Activated B cell treated with CpG ODN at 0.5 μM for 24 hours (primary cell): ENCODE measurements at places on chromosomes 11 and 22. TPM values are rescaled to one million over a fixed set of nuclear protein-coding genes. Genes with fewer than 3 reads are reported as not detected.

HDAC10 gene
- total RNA-seq: 65.0 and 68.2 TPM in 2 replicates

GRCh38 chr11:31558001-31558400 lies 48.4 kb downstream of the ELP4 start:
- DNase-seq: no peak

GRCh38 chr22:24601217-24602104 lies 1.5 kb upstream of the GGT1 start:
- no peak for DNase-seq

GRCh38 chr11:85750646-85751045 lies 60.3 kb downstream of the SYTL2 start:
- no peak for DNase-seq

DNA sequence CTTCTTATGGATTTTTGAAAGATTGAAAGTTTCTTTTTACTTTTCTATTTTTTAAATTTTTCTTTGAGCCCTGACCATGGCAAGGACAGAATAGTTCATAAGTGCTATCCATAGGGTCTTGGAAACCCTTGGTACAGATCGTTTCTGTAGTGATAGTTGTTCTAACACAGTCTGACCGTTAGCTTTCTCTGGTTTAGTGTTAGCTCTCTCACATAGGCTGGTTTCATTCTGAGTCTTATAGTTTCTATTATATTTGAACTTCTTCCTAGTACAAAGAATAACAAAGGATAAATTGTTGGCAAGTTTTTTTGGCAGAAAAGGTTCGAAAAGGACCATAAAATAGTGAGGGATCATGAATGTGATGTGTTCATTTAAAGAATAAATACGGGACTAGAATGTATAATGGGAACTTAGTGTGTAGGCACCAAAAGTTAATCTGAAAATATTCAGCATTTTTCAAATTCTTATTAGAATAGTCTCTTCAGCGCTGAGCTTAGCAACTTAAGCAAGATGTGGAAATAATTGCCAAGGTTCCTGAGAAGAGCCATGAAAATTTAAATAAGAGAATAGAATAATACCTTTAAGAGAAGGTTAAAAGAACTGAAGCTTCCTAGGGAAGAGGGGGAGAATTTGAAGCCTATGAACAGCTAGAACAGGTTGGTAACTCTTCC lies 24.1 kb downstream of the FDX1 start:
- DNase-seq: no peak

DNA sequence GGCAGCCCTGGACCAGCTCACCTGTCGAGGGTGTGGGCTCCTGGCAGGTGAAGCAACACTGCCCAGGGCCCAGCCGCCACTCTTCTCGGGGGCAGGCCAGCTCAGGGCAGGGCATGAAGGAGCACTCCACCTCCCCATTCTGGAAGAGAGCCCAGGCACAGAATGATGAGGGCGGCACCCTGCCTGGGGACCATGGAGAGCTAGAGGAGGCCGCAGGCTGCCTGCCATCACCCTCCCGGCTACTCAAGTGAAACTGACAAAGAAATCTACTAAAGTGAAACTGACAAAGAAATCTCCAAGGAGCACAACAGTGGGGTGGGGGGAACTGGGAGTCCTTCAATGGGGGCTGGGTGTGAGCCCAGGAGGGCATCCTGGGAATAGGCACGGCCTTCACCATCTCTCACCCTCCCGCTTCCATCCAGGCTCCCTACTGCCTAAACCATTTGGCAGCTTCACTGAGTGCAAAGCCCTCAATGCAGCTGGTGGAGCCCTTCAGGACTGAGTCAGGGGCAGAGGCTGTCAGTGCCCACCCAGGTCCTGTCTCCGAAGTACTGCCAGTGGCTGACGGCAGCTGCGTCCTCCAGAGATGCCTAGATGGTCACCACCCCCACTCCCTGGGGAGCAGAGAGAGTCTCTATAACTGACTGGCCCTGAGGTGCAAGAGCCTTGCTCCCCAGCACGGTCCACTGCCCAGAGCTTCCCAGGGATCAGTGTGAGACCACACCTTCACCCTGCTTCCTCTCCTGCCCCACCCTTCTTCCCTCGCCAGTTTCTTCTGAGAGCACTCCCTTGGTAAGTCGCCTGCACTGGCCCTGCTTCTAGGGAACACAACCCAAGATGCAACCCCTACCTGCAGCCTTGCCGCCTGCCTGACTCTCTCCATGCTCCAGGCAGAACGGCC lies 21.7 kb downstream of the VWCE start:
- no peak for DNase-seq

GRCh38 chr22:49300951-49301397 lies 526.7 kb downstream of the BRD1 start:
- DNase-seq: no peak

- no peak for DNase-seq
These were observed 8.5 kb downstream of the BIK start for GRCh38 chr22:43118953-43119458.

DNA sequence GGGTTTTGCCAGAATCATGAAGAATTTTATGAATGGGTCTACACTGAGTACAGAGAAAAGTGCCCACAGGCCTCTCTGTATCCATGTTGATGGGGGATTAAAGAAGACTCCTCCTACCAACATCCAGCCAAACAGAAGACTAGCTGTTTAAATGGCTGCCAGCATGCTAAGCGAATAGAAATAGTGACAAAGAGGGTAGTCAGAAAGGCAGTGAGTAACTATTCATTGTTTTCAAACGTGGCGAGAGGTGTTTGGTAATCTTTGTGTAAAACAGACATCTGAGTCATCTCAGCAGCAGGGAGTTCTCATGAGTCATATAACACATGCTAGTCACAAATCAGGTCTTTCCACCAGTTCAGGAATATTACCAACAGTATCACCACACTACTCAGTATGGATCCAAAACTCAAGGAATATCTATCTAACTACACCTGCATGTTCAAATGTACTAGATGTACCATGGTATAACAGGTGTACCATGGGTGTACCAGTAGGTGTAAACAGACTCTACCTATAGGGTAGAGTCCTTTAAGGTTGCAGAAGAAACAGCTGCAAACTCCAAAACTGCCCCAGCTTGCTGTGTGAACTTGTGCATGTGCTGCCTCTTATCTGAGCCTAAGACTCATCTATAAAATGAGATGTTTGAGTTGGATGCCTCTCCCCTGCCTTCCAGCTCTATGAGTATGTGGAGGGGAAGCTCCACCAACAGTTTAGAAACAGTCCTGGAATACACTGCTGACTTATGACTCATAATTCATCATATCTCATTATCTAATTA lies 82.0 kb downstream of the SLC1A2 start:
- no peak for DNase-seq

DNA sequence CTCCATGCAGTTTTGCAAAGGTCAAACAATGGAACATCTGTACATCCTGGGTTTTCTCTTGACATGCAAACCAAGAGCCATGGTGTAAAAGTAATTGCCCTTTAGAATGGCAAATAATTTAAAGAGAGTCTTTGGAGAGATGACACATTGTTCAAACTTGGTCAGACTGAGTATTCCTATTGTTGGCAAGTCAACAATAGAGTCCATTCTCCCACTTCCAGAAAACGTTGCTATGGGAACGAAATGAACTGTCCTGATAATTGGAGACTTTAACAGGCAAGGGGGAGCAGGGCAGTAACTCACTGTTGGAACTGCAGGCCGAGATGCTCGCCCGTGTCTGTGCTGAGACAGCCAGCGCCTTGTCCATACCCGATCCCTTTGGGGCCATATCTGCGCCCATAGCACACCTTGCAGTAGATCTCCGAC lies 13.9 kb downstream of the CSRP3 start:
- no peak for DNase-seq

- no peak for DNase-seq
These were observed 509 bp upstream of the PRRG4 start for GRCh38 chr11:32829157-32829679.

DNA sequence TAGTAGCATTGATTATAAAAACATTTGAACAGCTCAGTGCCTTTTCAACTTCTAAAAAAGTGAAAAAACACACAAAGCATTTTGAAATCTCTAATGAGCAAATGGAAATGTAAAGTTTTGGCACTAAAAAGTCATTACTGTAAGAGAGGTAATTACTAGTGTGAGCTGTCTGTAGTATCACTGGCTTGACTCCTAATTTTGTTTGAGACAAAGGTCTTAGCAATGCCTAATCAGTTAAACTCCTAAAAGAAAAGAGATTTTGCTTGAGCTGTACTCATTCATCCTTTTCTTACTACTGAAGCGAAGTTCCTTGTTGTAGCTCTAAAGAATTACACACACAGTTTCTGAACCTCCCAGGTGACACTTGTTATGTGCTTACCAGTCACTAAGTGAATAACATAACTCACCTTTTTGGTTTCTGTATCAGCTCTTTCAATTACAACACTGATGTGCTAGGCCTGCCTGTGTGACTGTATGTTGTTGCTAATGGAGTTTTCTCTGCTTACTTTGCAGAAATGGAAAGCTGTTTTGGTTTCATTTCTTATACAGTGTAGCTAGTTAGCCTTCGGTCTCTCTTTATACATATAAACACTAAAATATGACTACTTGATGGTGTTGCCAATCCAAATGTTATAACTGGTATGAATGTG lies 924.4 kb upstream of the TENM4 start:
- no peak for DNase-seq

- peak; percentile 81 for DNase-seq
These were observed 14.4 kb upstream of the LRP5 start for GRCh38 chr11:68297812-68298658.

DNA sequence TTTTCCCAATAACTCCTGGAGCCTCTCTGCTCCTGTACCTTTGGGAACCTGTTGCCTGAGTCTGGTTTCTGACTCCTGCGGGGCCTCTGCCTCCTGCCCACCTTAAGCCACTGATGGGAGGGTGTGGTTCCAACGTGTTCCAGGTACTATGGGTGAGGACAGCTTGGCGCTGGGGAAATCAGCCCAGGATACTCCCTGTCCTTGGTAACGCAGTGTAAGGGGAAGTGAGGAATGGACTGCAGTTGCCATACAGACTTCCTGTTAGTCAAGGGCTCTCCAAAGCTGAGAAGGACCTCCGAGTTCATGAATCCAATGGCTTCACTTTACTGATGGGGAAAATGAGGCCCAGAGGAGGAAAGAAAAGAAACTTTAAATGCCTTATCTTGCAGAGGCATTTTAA lies 1.2 kb upstream of the MARK2 start:
- no peak for DNase-seq
